ENCODE measurements at places on chromosomes 16 and 17.

GRCh38 chr16:81442220-81442915 lies 2.2 kb upstream of the CMIP start:
- no peak for DNase-seq

- DNase-seq = no peak
These were observed 4.7 kb upstream of the ADGRG3 start for GRCh38 chr16:57663436-57663835.

GRCh38 chr17:27244491-27245223 lies 49.3 kb upstream of the WSB1 start:
- DNase-seq = no peak

DNA sequence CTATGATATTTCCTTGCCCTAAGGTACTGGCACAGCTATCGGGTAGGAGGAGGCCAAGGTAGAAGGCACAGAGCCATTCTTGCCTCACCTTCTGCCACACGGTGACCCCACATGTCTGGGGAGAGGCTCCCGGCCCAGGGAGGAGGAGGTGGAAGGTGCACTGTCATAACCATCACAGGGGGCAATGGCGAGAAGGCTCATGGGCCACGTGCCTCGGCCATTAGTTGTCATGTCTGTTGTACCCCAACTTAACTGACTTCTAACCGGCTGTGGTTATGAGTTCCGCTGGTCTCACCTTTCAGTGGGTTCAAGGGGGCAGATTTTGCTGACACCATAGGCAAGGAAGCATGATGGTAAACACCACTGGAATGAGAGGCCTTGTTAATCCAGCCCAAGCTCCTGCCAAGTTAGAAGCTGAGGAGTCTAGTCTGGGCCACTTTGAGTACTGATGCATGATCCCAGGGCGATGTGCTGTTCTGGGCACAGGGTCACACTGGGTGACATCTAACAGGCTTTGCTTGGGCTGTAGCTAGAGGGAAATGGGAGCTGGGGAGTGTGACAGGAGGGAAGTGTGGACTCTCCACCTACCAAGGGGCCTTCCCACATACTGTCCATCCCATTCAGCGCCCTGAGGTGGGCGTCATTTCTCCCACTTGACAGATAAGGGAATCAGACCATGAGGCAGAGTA lies 39.6 kb downstream of the HLF start:
- DNase-seq = no peak

DNA sequence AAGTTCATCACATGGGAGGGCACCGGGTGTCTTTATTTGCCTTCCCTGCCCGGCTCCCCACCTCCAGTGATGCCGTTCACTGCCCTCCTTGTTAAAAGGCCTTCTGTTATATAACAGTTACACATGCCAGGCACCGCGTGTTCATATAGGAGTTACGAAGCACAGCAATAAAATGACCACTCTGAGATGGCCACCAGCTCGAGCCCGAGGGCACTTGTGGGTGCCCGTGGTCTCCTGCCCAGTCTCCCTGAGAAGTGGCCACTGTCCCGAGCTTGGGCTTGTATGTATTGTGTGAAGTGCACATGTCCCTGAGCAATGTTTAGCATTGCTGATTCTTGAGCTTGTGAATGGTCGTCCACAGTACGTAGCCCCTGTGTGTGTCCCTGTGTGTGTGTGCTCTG lies 355.6 kb downstream of the SEC14L1 start:
- DNase-seq = no peak

GRCh38 chr16:83305092-83305491 lies 502.7 kb upstream of the HSBP1 start:
- DNase-seq = no peak

DNA sequence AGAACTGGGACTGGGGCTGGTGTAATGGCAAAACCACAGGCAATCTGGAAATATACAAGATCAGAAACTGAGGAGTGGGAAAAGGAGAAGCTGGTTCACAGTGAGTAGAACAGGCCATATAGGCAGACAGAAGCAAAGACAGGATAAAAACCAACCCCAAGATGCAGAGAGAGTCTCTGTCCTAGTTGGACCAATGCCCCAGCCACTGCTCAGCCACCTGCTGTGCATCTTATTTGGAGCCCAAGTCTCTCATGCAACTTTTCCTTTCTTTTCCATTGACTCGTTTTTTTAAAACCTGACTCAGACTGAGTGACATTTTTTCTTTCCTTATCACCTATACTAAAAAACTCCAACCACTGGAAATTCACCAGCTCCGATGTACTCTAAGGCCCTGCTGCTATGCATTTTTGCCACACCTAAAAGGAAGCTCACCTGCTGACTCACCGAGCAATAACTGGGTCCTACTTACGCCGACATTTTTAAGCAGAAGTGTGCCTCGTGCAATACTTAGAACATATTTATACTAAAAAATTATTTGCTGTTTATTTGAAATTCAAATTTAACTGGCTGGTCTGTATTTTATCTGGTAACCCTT lies 100.8 kb upstream of the XYLT1 start:
- DNase-seq = no peak

DNA sequence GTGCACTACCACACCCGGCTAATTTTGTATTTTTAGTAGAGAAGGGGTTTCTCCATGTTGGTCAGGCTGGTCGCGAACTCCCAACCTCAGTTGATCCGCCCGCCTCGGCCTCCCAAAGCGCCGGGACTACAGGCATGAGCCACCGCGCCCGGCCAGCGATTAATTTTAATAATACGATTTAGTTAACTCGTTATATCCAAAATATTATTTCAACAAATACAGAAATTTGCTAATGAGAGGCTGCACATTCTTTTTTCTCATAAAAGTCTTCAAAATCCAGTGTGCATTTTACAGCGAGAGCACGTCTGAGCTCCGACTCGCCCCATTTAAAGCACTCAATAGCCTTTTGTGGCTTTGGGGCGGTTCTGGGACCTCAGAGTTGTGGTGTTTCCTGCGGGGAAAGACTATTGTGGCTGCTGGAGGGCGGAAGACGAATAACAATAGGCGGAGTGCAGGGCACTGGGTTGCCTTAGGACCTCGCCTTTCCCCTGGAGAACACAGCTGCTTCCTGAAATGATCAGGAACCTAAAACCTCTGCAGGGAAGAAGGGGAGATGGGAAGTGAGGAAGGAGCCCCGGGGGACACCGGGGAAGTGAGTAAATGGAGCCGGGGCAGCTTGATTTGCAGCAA lies 2.9 kb upstream of the ZSCAN10 start:
- no peak for DNase-seq

DNA sequence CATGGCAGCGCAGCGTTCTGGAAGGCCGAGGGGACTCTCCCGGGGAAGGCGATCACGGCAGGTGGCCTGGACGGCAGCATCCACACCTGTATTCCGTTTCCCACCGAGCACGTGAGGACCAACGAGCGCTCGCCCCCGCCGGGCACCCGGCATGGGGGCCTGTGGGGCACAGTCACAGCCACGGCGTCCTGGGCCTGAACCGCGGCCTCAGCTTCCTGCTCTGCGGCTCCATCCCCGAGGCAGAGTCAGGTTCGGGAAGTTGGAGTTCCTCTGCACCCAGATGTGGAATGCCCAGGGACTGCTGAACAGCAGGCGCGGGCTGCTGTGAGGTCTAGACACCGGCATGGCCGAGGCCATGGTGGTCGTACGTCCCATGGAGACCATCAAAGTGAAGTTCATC lies 1713.9 kb downstream of the TP53TG3F start:
- DNase-seq = no peak

- no peak for DNase-seq
These were observed 70.6 kb downstream of the SREBF1 start for GRCh38 chr17:17766077-17766743.

DNA sequence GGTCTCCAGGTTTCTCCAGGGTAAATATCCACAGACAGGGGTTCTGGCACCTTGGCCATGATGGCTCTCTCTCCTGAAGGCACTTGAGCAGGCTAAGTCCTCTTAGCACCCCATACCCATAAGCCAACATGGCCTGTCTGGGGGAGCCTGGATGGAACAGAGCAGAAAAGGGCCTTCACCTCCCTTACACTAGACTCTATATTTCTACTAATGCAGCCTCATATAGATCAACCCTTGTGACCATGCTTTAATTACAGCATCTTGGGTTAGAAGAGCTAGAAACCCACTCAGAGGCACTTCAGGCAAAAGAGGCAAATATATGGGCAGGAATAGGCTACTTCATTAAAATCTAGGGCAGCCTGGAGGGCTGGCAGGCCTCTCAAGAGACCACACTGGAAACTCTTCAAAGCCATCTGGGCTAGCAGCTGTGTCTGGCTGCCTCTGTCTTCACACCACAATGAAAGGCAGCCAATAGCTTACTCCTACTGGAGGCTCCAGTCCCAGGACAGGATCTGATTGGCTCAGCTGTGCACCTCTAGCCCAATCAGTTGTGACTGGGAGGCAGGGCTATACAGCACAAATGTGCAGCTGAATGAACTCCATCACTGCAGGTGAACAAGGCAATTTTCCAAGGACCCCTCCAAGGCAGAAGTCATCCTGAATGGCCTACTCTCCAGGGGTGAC lies 4.7 kb upstream of the CDT1 start:
- no peak for DNase-seq

DNA sequence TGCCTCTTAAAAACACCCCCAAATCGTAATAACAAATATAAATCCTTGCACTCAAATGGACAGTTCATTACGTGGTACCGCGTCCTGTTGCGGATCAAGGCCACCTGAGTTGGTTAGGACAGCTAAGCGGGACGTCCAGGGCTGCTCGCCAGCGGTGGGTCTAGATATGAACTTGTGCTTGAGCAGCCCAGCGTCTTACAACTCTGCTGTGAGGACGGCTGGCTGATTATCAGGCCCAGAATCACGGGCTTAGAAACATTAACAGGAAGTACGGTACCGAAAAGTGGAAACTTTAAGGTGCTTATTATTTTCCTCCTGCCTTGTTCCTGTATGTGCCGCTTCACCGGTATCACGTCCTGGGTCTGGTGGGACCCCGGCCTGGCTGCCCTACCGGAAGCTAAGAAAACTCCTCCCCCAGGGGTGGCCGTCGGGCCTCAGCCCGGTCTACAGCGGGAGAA lies 832 bp upstream of the SRRM2 start:
- DNase-seq = no peak

- no peak for DNase-seq
These were observed 67.4 kb downstream of the CYB561 start for GRCh38 chr17:63378411-63379375.

DNA sequence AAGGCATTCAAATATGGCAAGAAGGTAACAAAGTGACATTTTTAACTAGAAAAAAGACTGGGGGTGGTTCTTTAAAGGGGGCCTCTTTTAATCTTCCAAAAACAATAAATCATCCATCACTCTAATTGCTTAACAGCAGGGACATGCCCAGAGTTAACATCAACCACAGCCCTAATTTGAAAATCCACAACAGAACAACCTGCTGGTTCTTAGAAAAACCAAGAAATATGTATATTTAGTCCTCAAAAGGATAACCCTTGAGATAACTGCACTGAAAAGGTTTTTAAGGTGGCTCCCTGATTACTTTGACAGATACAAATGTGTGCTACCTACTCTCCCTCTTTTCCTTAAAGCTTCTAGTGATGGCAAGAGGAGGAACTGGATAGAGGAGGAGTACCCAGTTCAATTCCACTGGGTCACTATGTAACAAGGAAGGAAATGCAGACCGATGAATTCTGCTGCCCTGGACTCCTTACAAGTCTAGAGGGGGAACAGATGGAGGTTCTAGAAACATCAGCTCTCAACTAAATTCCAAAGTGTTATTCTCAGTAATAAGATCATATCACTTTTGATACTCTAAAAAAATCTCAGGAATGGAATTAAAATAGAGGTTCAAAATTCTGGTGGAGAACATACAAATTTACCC lies 54.3 kb downstream of the N4BP1 start:
- DNase-seq = no peak

DNA sequence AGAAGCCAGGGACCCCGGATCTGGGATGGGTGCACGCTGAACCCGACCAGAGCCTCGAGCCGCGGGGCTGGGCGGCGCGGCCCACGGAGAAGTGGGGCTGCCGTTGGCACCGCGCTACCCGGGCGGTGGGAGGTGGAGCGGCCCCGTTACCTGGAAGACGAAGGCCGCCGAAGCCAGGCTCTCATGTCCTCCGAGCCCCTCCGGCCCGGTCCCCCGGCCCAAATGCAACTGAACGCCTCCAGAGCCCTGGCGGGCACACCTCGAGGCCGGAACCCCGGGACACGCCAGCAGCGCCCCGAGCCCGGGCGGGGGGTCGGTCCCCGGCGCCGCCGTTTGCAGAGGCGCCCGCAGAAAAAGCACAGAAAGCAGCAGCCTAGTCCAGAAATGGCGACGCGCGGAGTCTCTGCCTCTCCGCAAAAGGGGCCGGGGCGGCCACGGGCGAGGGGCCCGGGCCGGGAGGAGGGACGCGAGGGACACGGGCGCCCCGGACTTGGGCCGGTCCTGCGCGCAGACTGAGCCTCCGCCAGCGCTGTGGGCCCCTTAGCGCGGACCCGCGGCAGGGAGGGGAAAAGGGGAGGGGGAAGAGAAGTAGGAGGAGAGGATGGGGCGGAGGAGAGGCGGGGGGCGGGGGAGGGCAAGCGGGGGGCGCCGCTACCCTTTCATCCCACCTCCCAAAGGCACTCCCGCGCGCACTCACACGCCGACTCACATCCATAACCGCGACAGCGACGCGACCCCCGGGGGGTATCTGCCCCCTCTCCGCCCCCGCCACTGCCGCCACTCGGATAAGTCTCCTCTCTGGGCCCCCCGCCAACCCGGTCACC lies 1.4 kb downstream of the AXIN2 start:
- no peak for DNase-seq

DNA sequence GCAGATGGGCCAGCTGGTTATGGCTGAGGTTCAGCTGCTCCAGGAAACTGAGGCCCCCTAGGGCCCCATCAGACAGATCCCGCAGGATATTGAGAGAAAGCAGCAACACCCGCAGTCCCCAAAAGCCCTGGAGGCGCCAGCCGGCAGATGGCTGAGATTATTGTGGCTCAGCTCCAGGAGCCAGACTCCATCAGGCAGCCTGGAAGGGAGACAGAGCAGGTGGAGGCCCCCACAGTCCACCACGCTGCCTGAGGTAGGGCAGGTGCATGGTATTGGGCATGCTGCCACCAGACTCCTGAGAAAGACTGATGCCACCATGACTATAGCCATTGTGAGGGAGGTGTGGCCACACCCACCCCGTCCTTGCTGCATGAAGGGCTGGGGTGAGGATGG lies 9.5 kb upstream of the TMEM101 start:
- no peak for DNase-seq

GRCh38 chr17:70206361-70207010 lies 37.2 kb downstream of the KCNJ2 start:
- no peak for DNase-seq

DNA sequence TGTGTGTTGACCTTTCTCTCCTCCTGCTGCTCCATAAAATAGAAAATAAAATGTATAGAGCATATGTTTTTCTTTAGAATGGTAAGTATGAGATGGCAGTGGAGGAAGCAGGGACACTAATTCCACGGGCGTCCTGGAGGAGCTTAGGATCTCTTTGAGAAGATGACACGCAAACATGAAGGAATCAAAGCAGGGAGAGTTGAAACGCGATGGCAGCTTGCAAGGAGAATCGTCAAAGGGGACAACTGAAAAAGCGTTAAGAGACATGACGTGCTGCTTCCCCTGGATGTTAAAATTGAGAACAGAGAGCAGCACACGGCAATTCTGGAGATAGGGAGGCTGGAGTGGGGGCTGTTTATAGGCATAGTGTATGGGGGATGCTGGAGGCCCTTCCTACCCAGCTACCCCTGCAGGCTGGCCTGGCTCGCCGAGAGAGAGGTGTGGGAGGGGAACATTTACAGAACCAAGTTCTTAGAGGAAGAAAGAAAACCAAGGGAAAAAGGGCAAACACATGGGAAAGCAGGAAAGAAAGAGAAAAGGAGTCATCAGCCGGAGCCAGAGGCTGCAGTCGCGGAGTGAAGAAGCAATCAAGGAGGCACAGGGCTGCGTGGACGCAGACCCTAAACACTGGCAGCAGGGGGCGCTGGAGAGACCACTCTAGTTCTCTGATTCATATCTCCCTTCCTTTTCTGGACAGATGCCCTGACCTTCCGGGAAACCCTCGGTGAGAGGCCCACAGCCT lies 55.8 kb downstream of the MYH13 start:
- no peak for DNase-seq

- DNase-seq = no peak
These were observed 763 bp upstream of the SOX9 start for GRCh38 chr17:72119873-72120641.

All from esophagus squamous epithelium (tissue), 5 donors.